ENCODE measurements at places on chromosomes 13 and 19.
A peak's percentile ranks its signal among the peaks of the same experiment; 100 is the strongest.

DNA sequence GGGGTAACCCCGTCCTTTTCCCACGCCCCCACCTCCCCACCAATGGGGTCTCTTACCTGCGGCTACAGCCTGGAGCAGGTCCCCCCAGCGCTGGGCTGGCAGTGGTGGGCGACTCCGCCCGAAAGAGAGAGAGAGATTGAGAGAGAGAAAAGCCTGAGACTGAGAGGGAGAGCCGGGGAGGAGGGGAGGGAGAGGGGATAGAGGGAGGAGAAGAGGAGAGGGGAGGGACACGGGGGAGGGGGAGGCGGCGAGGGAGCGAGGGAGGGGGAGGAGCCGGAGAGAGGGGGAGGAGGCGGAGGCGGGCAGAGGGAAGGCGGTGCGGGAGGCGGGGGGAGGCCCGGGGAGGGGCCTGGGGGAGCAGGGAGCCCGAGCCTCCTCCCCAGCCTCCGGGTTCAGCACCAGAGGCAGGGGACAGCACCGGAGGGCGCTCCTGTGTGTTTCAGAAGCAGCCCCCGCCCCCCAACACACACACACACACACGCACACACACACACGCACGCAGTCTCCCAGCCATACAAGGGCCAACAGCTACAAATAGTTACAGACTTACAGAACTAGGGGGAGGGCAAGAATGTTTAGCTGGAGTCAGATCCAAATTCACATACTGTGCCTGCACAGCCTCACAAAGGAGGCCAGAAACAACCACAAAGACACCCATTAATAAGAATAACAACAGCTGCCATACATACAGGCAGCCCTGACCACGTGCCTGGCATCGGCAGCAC, at the start of gene SLC8A2:
Gene SLC8A2 (minus strand): TSS at position 161 of the 725 bp plus-strand sequence. CDS start 5,490 bp downstream, outside the sequence.
- no peak for DNase-seq

- no peak for DNase-seq
These were observed 81.5 kb upstream of the SHISA2 start for GRCh38 chr13:26133286-26133685.

DNA sequence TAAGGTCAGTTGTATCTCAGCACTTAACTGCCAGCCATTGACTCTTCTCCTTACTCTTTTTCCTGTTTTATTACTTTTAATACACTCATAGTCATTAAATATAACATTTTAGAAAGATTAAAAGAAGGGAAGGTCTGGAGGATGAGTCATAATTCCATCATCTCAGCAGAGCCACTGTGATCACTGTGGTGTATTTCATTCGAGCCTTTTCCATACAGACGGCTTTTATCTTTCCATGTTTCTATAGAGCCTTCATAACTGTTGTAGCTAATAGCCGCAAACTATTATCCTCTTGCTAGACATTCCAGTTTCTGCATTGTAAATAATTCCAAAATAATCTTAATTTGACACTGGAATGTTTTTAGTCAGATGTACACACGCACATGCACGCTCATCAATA, 4.7 kb upstream of the FLT1 start:
- DNase-seq = no peak

DNA sequence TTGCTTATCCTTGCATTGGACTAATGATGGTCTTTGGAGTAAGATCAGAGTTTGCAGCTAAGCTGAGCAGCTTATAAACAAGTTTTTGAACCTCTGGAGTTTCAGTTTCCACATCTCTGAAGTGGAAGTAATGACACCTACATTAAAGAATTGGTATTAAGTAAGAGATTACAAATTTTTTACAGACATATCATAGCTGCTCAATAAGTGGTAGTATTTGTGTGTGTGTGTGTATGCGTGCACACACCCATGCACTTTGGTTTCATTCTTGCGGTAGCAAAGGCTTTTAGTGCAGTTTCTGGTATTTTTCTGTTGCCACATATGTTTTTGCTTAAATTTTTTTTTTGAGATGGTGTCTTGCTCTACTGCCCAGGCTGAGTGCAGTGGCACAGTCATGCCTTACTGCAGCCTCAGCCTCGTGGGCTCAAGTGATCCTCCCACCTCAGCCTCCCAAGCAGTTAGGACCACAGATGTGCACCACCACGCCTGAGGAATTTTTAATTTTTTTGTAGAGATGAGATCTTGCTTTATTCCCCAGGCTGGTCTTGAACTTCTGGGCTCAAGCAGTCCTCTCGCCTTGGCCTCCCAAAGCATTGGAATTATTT, 4.5 kb downstream of the NAA16 start:
- no peak for DNase-seq

- no peak for DNase-seq
These were observed 60.8 kb downstream of the CCNA1 start for GRCh38 chr13:36493046-36493445.

DNA sequence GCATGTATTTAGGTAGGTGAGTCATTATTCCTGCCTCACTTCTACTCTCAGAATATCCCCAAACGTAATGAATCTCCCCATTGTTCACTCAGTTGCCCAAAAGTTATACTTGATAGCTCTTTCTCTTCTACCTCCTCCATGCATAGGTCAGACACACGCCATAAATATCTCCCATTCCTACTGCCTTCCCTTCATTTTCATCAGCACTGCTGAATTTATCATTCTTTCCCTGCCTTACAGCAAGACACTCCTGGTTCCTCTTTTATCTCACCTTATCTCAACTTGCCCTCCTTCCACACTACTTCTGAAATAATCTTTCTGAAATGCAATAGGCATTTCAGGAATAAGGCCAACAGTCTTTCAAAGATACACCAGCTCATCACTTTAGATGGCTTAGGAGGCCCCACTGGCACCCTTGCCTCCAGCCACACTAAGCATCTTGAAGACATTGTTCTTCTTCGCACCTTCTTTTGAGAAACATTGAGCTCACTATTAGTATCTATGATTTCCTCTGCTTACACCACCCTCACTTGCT, 333.9 kb downstream of the MYO16 start:
- DNase-seq = no peak

DNA sequence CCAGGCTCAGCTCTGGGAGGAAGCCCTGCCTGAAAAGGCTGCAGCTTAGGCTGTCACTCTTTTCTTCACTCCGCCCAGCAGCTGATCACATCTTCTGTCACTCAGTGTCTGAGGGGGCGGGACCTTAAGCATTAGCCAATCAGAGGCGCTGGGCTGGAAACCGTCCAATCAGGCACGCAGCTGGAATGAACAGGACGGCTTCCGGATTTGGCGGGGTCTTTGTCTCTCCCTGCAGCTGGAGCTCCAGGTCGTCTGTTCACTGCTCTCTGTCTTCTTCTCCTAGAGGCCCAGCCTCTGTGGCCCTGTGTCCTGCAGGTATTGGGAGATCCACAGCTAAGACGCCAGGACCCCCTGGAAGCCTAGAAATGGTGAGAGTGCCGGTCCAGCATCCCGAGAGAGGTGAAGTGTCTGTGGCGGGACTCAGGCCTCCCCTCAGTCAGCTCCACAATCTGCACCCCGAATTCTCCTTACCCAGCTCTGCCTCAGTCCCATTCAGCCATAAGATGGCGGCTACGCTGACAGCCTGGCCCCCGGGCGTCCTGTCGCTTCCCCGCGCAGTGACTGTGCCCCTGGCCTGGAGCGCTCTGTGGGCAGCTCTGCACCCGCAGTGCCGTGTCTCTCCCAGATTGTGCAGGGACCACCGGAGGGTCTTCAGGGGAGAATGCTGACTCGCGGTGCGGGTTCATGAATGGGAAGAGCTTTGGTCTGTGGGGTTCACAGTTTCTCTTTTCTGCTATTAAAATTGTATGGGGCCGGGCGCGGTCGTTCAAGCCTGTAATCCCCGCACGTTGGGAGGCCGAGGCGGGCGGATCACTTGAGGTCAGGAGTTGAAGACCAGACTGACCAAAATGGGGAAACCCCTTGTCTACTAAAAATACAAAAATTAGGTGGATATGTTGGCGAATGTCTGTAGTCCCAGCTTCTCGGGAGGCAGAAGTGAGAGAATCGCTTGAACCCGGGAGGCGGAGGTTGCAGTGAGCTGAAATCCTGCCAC, at the start of gene ZNF66:
Gene ZNF66 (plus strand): TSS at position 222 of the 994 bp plus-strand sequence. CDS start 144 bp downstream, at position 366.
- DNase-seq = peak; percentile 69

- no peak for DNase-seq
These were observed 299.3 kb downstream of the ENOX1 start for GRCh38 chr13:43487461-43487860.

DNA sequence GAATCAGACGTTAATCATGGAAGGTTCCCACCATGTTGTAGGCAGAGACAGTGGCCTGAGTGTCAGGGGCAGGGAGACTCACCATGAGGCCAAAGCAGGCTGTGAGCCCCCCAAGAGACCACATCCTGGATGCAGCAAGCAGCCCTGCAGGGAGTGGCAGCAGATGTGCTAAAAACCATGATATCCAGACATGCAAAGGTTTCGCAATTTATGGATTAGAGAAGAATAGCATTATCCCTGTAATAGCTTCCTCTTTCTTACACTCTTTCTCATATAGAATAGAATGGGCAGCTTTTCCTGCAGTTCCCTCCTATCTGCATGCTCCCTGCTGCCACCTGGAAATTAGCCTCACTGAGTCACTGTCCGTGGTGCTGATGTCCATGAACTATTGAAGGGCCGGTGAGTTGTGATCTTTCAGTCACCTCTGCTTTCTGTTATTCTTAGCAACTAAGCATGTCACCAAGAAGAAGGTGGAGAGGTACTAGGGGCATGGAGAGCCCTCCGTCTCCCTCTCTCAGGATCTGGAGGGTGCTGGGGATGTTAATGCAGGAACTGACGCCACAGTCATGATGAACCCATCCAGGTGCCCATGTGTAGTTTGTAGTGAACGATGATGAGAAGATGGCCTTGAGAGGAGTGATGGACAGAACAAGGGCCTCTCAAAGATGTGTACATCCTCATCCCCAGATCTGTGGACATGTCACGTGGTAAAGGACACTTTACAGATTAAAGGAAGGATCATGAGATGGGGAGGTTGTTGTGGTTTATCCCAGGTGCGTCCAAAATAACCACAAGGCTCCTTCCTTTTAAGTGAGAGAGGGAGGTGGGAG, 9.9 kb downstream of the CEACAM4 start:
- no peak for DNase-seq

GRCh38 chr19:9075064-9075949, 11.6 kb upstream of the OR1M1 start:
- peak; percentile 3 for DNase-seq

DNA sequence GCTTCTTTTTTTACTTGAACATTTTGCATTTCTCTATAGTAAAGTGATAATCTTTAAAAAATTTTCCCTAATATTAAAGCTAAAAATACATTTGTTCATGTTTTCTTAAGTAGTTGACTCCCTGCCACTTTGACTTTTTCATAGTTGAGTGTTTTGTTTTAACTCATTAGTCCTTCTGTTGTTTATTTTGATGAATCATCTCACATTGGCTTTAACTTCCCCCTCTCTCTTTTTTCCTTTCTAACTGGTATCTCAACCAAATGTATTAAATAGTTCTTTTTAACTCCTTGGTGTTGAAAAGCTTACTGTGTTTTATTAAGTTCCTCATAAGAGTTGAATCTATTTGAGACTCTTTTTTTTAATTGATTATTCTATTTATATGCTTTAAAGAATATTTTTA, 2.8 kb downstream of the TNFSF13B start:
- DNase-seq = no peak

GRCh38 chr19:13291913-13292312, 141.7 kb downstream of the IER2 start:
- DNase-seq = no peak

DNA sequence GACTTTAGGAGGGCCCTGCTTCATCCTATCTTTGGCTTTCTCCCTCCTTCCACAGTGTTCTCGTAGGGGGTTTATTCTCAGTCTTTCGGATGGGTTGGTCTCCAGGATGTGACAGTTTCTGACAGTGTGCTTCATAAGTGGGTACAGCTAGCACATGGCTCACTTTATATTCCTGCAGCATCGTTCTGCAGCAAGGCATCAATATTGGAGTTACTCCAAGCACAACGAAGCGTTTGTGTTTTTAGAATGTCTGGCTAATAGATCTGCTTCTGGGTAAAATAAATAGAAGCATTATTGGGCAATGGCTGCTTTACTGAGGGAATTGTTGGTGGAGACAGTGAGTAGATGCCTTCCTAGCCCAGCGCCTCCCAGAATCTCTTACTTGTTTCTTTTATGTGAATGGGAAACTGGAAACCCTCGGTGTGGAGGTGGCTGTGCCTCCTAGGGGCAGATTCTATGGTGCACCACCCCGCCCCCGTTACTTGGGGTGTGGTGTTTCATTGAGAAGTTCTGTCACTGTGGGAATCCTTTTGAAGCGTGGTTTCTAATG, 2.0 kb downstream of the FARP1 start:
- no peak for DNase-seq

DNA sequence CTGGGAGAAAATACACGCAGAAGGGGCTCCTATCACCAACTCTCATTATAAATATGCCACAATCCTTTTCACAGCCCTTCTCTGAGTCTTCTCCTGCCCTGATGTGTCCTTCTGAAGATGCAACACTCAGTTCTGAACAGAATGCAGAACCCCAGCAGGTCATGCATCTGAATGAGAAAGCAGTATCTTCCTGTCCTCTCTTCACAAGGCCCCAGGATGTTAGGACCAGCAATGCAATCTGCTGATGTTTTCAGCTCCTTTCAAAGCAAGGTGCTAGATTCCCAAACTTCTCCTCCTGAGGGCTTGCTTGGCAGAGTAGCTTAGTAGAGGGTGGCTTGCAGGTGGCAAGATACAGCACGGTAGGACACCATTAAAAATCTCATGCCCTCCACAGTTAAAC, 22.3 kb upstream of the DOCK9 start:
- no peak for DNase-seq

DNA sequence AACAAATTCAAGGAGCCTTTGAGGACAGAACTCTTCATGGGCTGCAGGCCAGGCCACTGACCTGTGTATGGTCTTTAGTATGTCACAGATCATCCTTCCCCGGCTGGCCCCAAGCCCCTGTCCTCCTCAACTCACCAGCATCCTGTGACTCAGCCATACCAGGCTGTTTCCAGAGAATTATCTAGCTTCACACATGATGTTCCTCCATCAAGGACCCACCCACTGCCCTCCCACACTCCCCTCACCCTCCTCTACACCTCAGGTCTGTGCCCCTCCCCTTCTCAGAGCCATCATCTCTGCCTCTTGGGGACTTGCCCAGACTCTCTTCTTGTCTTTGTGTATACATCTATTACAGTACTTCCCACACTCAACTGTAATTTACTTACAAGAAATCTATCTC, 14.7 kb downstream of the DCT start:
- no peak for DNase-seq

Measured in esophagus squamous epithelium (tissue), 5 donors.